Tibial nerve (tissue), 4 donors: ENCODE measurements at places on chromosomes 12 and 14. TPM values are rescaled to one million over a fixed set of nuclear protein-coding genes. Genes with fewer than 3 reads are reported as not detected.

- no peak overlapping the region for H3K27ac ChIP-seq
- H3K36me3 ChIP-seq = no peaks in the 10 kb centered on the region
- no peak overlapping the region for H3K4me3 ChIP-seq
- no peaks in the 10 kb centered on the region for H3K4me1 ChIP-seq
- DNase-seq = no peak
Measured at GRCh38 chr12:18955594-18955993, 173.9 kb upstream of the PLEKHA5 start.

GRCh38 chr14:71049435-71050133 is 142.3 kb downstream of the PCNX1 start:
- H3K4me1 ChIP-seq = no peaks in the 10 kb centered on the region
- no peak overlapping the region for H3K4me3 ChIP-seq
- no peaks in the 10 kb centered on the region for H3K36me3 ChIP-seq

DNA sequence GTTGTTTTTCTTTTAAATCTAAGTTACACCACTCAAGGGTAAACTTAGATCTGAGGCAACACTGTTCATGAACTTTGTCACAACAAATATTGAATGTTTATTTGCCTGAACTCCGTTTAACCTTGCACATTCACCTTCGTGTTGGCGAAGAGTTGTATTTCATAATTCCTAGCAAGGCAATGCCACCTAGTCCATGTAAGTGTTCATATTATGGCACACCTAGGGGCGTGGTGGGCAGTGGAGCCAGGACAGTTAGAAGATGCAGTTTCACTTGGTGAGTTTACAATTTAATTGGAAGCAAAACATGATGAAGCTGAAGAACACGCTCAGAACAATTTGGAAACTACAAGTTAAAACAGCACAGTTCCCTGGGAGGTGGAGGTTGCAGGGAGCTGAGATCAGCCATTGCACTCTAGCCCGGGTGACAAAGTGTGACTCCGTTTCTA is 30.4 kb upstream of the GNPNAT1 start:
- no peaks in the 10 kb centered on the region for H3K4me1 ChIP-seq
- H3K4me3 ChIP-seq = no peak overlapping the region
- no peak overlapping the region for H3K27ac ChIP-seq
- H3K36me3 ChIP-seq = no peaks in the 10 kb centered on the region

- H3K4me3 ChIP-seq = no peak overlapping the region
- H3K27me3 ChIP-seq = no peaks in the 10 kb centered on the region
- DNase-seq = no peak
Measured at GRCh38 chr12:32512379-32512778, 113.0 kb downstream of the FGD4 start.

- peaks cover 26% of the 10 kb centered on the region for H3K36me3 ChIP-seq
- no peak overlapping the region for H3K27ac ChIP-seq
- DNase-seq = no peak
- no peaks in the 10 kb centered on the region for H3K27me3 ChIP-seq
- peaks cover 16% of the 10 kb centered on the region for H3K4me1 ChIP-seq
Measured at GRCh38 chr14:75044322-75044721, 6.9 kb downstream of the MLH3 start.

DNA sequence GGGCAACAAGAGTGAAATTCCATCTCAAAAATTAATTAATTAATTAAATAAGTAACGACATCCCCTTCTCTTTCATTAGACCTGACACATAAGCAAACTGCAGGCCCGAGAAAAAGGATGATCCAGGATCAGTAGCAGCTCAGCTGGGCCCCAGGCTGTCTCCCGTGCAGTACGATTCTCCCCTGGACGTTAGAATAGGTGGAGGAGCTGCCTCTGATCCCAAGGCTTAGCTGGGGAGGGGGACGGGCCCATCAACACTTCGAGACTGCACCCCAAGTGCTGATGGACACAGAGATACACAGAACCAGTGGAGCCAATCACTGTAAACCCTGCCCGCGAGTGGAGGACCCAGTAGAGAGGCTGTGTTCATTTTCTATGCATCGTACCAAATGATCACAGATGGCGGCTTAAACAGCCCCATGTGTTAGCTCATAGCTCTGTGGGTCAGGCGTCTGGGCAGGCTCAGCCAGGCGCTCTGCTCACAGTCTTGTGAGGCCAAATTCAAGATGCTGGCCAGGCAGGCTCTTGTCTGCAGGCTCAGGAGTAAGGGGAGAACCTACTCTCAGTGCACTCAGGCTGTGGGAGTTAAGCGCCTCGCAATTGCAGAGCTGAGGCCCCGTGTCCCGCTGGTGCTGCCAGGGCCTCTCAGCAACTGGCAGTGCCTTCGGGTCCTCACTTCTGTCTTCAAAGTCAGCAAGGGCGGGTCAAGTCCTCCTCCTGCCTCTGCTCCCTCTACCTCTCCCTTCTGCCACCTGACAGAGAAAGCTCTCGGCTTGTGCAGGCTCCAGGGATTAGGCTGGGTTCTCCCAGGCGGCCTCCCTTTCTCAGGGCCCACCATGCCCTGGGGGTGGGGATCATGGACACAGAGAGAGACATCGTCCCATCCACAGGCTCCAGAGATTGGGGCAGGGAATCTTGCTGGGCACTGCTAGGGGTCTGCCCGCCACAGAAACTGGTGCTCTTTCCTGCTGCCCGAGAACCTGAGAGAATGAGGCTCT is 26.4 kb downstream of the RIMBP2 start:
- no peaks in the 10 kb centered on the region for H3K27me3 ChIP-seq
- no peak overlapping the region for H3K4me3 ChIP-seq
- H3K27ac ChIP-seq = no peak overlapping the region
- H3K4me1 ChIP-seq = no peaks in the 10 kb centered on the region

DNA sequence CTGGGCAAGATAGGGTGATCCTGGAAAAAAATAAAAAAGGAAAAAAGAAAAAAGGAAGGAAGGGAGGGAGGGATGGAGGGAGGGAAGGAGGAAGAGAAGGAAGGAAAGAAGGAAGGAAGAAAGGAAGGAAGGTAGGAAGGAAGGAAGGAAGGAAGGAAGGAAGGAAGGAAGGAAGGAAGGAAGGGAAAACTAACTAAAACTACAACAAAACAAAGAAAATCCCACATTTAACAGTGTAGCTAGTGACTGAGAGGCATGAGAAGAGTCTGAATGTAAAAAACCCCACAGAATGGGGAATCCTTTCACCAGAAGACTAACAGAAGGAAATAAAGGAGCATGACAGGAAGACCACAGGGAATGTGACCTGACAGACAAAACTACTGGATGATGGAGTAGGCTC is 345.7 kb downstream of the NOVA1 start:
- H3K36me3 ChIP-seq = no peaks in the 10 kb centered on the region
- no peaks in the 10 kb centered on the region for H3K27me3 ChIP-seq
- DNase-seq = no peak
- no peak overlapping the region for H3K4me3 ChIP-seq

The PCED1B gene
- 0.90 TPM for total RNA-seq

The RNASE1 gene
- total RNA-seq = 362 TPM

DNA sequence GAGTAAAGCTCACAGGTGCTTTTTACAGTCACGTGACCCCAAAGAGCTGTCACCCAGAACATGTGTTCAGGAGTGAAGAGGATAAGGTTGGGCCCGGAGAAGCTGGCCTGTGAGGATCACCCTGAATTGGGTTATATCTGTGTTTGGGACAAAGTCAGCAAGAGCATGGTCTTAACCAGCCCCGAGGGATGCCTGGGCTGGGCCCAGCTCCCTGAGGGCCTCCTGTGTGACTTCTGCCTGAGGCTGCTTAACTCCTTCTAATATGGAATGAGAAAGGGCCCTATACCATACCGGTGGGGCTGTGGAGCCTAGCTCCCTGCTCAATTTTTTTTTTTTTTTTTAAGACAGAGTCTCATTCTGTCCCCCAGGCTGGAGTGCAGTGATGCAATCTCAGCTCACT is 2.5 kb downstream of the CDCA4 start:
- no peaks in the 10 kb centered on the region for H3K27me3 ChIP-seq
- peaks cover 34% of the 10 kb centered on the region for H3K4me1 ChIP-seq
- H3K27ac ChIP-seq = no peak overlapping the region
- no peak overlapping the region for H3K4me3 ChIP-seq
- no peak for DNase-seq

- H3K27ac ChIP-seq = peak overlapping the region; percentile 81
- H3K36me3 ChIP-seq = no peaks in the 10 kb centered on the region
- no peaks in the 10 kb centered on the region for H3K27me3 ChIP-seq
- no peak for DNase-seq
Measured at GRCh38 chr12:8687846-8688601, 9.8 kb upstream of the RIMKLB start.

DNA sequence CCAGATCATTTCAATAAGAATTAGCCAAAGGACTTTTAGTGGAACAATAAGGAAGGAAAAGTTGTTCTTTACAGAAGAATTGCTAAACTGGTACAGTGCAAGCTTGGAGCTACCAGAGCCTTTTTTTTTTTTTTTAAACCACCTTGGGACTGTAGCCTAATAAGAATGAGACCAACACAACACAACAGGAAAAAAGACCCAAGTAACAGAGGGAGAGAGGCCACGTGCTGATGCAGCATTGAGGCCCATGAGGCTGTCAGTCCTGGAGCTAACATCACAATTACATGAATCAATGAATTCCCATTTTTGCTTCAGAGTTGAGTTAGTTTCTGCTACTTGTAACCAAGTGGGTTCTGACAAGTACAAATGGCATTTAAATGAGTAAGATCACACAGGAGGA is 149.0 kb upstream of the EEA1 start:
- H3K27me3 ChIP-seq = no peaks in the 10 kb centered on the region
- no peaks in the 10 kb centered on the region for H3K36me3 ChIP-seq
- H3K4me1 ChIP-seq = no peaks in the 10 kb centered on the region
- H3K27ac ChIP-seq = no peak overlapping the region
- DNase-seq = no peak

DNA sequence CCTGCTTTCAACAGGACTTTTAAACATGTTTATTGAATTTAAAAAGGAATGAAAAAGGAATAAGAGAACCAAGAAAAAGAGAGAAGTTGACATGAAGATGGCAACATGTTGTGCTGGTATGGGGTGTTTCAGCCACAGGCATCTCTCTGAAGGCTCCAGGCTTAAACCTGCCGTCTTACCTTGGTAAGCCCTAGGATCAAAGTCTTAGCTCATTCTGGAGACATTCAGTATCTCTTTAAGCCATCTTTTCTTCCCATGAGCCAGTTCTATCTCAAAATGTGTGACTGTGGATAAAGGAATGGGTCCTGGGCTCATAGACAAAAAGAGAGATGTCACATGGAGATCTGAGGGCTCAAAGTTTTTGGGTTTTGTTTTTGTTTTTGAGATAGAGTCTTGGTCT is 1.6 kb upstream of the TFCP2 start:
- H3K4me3 ChIP-seq = no peak overlapping the region
- no peaks in the 10 kb centered on the region for H3K36me3 ChIP-seq
- H3K4me1 ChIP-seq = no peaks in the 10 kb centered on the region
- DNase-seq = no peak
- no peak overlapping the region for H3K27ac ChIP-seq

The KRT81 gene
- total RNA-seq = not detected

GRCh38 chr14:22122227-22122818 is 448.7 kb upstream of the OR4E1 start:
- no peaks in the 10 kb centered on the region for H3K36me3 ChIP-seq
- DNase-seq = no peak
- H3K4me3 ChIP-seq = no peak overlapping the region
- H3K27me3 ChIP-seq = no peaks in the 10 kb centered on the region
- H3K27ac ChIP-seq = no peak overlapping the region
- no peaks in the 10 kb centered on the region for H3K4me1 ChIP-seq

GRCh38 chr14:90274808-90275457 is 18.6 kb downstream of the PSMC1 start:
- H3K36me3 ChIP-seq = peaks cover 78% of the 10 kb centered on the region
- H3K27me3 ChIP-seq = no peaks in the 10 kb centered on the region
- DNase-seq = no peak
- H3K4me1 ChIP-seq = peaks cover 43% of the 10 kb centered on the region
- no peak overlapping the region for H3K4me3 ChIP-seq
- H3K27ac ChIP-seq = peak overlapping the region; percentile 82

- no peaks in the 10 kb centered on the region for H3K36me3 ChIP-seq
- H3K4me3 ChIP-seq = no peak overlapping the region
- H3K27me3 ChIP-seq = no peaks in the 10 kb centered on the region
Measured at GRCh38 chr12:100248886-100249285, 18.0 kb downstream of the DEPDC4 start.

DNA sequence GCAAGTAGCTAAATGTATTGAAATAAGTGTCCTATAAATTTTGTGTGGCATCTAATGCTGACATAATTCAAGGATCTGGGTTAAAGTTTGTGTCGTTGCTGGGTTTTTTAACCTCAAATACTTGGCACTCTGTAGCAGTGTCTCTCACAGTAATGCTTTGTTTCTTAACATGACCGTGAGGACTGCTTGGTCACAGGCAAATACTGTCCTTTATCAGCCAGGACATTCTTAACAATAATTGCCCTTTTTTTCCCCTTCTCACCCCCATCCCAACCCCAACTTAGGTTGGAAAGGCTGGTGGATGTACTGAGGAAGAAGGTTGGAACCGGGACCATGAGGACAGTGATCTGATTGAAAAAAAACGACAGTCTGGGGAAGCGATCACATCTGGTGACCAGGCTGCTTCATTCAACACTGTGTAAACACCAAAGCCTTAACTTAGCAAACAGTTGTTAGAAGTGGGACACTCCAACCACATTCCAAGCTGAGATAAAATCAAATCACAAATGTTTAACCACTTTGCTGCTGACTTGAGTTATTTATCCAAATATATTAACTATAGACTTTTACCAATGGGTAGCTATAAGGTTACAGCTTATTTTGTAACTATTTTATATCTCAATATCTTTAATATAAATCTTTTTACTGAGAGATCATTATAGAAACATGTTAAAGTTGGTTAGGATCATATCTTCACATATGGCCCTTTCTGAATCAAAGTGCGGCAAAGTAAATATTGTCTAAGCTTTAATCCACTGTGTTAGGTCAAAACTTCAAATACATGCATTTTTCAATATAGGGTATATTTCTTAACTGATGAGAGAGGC is 48.2 kb downstream of the FOXA1 start:
- no peak for DNase-seq
- H3K4me1 ChIP-seq = no peaks in the 10 kb centered on the region
- no peak overlapping the region for H3K4me3 ChIP-seq
- H3K27ac ChIP-seq = no peak overlapping the region
- H3K27me3 ChIP-seq = no peaks in the 10 kb centered on the region
- H3K36me3 ChIP-seq = no peaks in the 10 kb centered on the region

DNA sequence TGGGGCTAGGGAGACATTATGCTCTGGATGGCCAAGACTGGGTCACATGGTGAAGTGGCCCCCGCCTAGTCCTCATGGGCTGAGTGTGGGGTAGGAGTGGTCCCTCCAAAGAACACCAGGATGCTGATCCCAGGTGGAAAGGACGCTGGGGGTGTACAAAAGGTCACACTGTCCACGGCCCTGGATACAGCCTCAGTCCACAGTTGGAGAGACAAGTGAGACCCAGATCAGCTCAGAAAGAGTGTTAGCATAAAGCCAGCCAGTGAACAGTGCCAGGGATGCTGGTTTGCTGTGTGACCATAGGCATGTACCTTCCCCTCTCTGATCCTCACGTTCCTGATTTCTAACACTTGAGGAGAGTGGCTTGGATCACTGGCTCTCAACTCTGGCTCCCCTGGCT is 13.4 kb upstream of the OAS2 start:
- no peaks in the 10 kb centered on the region for H3K36me3 ChIP-seq
- no peak for DNase-seq
- no peak overlapping the region for H3K27ac ChIP-seq
- H3K4me1 ChIP-seq = no peaks in the 10 kb centered on the region
- no peaks in the 10 kb centered on the region for H3K27me3 ChIP-seq
